ENCODE measurements at places on chromosomes 5 and 9.

DNA sequence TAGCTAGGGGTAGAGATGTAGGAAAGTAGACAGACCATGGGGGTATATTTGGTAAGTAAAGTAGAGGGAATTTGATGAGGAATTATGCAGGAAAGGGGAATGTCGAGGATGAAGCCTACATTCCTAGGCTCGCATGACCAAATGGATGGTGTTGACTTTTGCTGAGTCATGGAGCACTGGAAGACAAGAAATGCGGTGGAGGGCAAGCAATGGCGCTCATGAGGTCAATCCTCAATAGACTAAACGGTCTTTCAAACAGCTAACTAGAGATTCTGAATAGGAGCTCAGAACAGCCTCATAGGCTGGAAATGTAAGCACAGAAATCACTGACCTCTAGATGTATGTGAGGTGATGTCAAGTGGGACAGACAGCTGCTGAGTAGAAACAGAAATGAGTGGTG is 50.7 kb upstream of the FST start:
- DNase-seq = no peak

DNA sequence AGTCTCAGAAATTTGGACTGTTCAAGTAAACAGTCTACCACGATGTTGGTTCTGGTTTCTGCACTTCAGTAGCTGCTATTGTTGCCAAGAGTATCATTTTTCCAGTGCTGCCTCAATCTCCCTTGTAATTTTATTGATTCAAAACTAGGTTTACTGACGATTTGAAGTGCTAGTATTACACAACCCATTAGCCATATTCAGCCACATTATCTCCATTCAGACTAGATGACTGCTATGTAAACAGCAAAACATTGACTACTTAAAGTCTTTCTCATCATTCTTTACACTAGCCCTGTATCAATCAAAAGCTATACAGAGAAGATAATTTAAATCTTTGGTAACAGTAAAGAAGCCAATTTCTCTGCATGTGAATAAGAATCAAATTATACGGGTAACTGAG is 102.0 kb upstream of the TSLP start:
- DNase-seq = no peak

DNA sequence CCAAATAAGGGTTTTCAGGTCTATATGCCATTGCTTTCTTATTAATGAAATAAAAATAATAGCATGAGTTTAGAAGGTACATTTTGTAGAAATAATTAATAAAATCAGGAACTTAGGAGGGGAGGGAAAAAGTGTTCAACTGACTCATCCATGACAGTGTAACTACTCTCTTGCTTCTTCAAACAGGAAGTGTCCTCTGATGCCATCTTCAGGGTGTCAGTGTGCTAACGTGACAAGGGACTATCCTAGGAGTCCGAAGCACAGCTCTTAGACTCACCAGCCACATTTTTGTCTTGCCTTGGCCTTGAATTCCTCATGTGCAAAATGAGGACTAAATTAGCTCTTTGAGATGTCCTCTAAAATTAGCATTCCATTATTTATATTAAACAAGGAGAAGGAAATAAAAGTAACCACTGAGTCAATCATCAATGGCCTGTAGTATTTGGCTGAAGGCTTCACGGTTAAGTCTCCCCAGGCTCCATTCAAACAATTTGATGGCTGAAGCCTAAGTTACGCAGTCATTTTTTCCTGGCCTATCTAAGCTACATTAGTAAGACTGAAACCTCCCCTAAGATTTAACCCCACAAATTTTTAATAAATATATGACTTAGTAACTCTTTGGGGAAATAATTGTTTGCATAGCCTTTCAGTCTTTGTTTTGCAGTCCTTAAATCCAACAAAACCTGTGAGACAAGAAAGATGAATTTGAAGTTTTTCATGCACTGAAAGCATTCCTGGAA is 151.1 kb downstream of the ARL15 start:
- DNase-seq = no peak

DNA sequence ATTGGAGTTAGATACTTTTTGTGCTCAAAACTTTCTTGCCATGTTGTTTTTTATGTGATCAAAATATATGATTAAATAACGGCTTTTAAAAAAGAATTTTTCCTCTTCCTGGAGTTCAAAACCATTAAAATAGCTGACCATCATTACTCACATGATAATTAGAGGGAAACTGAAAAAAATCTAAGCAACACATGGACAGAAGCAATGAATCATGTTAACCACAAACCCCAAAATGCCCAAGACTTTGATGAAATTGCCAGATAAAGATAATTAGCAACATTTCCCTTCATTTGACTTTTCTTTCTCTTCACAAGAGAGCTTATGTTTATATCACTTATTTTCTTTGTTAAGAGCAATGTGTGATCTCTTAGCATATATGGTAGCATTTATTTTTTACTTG is 1294.2 kb downstream of the EFNA5 start:
- no peak for DNase-seq

- DNase-seq = no peak
Measured at GRCh38 chr9:130159057-130159456, 13.1 kb upstream of the NCS1 start.

GRCh38 chr5:158283397-158283796 is 424.5 kb upstream of the CLINT1 start:
- no peak for DNase-seq

DNA sequence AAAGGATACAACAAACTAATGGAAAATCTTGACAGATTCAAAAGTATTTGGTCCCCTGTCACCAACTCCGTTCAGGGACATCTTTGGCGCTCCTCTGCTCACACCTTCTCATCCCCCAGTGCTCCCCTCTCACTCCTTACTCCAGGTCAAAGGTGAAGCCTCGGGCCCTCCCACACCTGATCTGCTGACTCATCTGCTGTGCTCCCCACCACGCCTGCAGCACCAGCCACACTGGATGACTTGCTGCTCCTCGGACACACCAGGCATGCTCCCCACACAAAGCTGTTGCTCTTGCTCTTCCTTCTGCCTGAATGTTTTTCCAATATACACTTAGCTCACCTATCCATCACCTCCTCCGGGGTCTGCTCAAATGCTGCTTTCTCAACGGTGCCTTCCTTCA is 123.4 kb downstream of the ESM1 start:
- DNase-seq = no peak

DNA sequence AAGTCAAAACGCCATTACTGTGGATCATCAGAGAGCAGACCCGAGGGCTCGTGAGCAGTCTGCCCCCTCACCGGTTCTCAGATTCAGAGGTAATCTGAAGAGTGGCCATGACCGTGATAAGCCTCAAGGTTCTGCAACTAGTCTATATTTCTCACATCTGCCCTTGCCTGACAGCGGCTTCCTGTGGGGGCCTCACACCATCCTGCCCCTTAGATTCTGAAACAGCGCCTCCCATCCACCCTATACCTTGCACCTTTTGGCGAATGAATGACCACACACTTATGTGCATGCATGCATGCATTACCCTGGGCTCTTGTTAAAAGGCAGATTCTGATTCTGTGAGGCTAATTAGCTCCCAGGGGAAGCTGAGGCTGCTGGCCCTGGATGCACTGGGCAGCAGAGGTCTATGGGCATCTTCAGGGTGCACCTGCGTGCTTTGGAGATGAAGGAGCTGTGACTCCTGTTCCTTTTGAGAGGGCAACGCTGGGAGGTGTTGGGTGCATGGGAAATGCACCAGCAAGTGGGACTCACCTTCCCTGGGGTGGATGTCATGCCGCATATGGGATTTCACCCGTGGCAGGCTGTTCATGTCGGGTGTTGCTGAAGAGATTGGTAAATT is 7.8 kb upstream of the GADD45G start:
- no peak for DNase-seq

GRCh38 chr9:135613946-135614805 is 25.2 kb downstream of the GLT6D1 start:
- DNase-seq = no peak

DNA sequence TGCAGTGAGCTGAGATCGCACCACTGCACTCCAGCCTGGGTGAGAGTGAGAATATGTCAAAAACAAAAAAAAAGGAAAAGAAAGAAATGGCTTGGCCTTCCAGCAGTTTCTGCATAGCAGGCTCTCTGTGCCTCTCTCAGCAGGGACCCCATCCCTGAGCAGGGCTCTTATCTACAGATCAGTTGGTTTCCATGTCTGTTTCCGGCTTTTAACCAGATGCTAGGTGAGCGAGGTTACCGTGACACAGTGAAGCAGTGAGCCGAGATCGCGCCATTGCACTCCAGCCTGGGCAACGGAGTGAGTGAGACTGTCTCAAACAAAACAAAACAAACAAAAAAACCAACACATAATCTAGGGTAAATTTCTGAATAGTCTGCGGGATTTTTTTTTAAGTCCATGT is 51.4 kb downstream of the COL5A1 start:
- no peak for DNase-seq

GRCh38 chr5:103646698-103647614 is 84.4 kb upstream of the NUDT12 start:
- no peak for DNase-seq

DNA sequence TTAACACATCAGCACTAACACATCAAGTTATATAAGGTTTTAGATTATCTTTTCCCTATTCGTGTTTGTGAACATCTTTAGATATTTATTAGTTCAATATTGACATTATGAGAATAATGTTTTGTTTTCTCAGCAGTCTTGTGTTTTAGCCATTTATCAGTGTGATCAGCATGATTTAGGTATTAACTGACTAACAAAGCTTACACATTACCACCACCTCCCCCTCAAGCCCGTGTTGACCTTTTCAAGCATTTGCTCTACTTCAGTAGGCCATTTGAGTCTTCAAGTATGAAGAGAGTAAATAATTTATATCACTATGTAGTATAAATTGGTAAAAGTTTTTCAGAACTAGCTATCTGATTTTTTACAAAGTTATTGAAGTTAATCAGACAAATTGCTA is 6.9 kb downstream of the PBX3 start:
- no peak for DNase-seq

DNA sequence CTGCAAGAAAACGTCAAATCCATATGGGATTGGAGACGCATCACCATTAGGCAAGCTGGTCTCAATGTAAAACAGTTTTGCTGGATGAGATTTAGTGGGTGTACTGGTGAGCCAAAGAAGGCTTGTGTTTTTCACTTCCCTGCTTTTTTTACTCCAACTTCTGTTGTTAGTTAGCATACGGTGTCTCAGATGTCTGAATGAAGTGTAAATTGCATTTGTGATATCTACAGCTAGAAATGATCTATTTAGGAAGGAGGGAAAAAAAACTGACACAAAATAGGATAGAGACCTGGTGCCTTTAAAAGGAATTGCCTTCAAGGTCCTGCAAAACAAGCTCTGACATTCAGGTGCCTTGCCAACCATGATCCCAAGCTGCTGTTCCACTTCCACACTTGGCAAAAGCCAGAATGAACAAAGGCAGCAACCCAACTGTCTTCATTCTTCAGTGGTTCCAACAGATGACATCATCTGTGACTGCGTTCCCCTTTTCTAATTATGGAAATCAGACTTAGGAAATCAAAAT is 104.2 kb upstream of the RAI14 start:
- no peak for DNase-seq

GRCh38 chr9:36127652-36128244 is 8.8 kb upstream of the GLIPR2 start:
- DNase-seq = no peak

- DNase-seq = no peak
Measured at GRCh38 chr5:53936481-53937352, 373.7 kb downstream of the ARL15 start.

DNA sequence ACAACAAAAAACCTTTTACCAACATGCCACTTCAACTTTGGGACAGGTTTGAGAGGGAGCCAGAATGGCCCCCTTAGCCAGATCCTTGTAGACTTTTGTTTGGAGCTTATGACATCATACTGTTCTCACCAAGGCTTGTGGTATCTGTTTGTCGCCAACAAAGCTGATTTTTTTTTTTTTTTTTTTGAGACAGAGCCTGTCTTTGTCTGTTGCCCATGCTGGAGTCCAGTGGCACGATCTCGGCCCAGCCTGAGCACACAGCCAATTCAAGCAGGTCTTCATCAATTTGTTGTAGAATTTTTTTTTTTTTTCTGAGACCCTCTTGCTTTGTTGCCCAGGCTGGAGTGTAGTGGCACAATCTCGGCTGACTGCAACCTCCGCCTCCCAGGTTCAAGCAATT is 26.4 kb upstream of the NTNG2 start:
- no peak for DNase-seq

DNA sequence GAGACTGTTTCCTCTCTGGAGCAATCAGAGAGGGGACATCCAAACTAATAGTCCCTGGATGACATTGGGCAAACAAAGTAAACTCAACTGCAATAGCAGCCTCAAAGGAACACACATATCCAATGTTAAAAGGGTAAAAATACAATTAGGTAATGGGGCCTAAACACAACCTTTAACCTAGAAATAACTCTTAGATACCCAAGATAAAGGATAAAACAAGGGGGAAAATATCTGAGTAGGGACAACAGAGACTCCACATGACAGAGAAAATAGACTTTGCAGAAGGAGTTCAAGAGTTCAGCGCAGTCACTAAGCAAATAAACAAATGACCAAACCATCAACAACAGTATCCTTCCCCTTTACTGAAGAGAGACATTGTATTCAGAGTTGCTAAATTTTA is 149.3 kb downstream of the FBXO4 start:
- no peak for DNase-seq

DNA sequence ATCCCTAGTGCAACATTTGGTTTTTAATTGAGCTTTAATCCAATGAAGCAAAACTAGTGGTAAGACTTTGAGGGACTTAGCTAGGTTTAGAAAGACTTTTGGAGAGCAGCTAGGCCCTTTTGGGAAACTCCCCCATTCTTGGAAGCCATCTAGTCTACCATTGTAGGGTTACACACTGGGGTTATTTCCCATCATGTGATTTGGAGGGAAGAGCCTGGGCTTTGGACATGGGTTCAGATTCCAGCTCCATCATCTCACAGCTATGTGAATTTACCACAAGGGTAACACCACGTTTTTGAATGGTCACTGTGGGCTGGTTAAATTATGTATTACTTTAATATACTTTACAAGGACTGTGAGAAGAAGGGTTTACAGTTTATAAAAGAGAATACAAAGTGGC is 18.3 kb upstream of the TNFSF15 start:
- no peak for DNase-seq

- DNase-seq = no peak
Measured at GRCh38 chr5:28275931-28276330, 1237.5 kb upstream of the CDH9 start.

GRCh38 chr5:138602371-138603000 is 27.3 kb upstream of the HSPA9 start:
- no peak for DNase-seq

DNA sequence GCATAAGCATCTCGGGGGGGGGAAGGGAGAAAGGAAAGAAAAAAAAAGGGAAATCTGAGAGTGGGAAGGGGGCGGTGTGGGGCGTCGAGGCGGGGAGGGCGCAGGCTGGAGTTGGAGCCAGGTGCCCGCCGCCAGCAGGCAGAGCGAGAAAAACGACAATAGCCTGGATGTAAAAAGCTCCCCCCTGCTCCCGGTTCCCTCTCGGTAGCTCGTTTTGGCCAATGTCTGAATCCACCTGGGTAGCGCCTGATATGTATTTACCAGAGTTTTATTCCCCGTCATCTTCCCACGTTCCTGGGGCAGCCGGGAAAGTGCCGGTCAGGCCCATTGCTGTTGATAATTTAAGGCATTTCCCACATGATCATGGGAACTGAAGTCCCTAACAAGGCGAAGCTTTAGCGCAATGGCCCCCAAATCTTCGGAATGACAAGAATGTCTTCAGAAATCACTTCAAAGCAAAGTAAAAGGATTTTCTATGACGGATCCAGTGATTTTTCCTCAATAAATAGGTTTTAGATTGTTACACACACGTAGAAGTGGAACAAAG is 3.0 kb upstream of the OTP start:
- no peak for DNase-seq
